Uterus (tissue), 4 donors: ENCODE measurements at places on chromosomes 4 and X. TPM values are rescaled to one million over a fixed set of nuclear protein-coding genes. Genes with fewer than 3 reads are reported as not detected.

GRCh38 chrX:153866302-153867019, 19.5 kb downstream of the L1CAM start:
- H3K36me3 ChIP-seq, result no peaks in the 10 kb centered on the region
- no peaks in the 10 kb centered on the region for H3K4me1 ChIP-seq
- no peak for DNase-seq
- no peaks in the 10 kb centered on the region for H3K27me3 ChIP-seq
- H3K27ac ChIP-seq, result no peak overlapping the region

Gene PCYT1B
- total RNA-seq, result not detected

DNA sequence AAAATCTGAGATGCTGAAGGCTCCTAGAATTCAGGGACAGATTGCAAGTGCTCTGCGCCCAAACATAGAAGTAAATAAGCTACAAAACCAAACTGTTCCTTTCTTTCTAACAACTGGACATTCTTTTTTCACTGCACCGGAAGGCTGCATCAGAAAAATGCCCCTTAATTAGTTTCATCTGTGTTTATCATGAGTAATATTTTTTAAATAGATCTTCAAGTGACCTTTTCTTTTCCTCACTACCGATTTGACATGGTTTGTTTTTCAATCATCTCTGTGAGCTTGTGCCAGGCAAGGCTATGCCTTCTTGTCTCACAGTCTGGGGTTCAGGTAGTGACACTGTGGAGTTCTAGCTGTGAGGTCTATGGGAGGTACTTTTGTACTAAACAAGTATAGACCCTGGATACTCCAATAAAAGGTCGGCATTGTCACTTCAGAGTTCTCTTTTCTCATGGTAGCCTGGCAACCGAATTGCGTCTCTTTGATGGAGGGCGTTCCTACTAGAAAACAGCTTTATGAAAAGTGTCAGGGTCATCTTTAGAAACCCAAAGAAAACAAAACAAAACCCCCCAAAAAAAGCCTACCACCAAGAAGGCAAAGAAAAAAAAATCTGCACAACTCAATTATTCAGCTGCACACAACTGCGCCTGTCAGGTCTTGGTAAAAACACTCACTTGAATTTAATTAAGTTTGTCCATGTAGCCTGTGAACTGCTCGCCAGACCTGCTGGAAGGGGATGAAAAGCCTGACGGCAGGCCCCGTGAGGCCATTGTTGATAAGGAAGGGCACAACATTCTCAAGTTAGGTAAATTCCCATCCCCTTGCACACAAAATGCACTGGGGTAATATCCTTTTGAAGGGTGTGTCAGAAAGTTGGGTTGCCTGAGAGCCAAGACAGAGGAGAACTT, 22.8 kb upstream of the ADAMTS3 start:
- no peaks in the 10 kb centered on the region for H3K27me3 ChIP-seq
- no peaks in the 10 kb centered on the region for H3K36me3 ChIP-seq
- no peak for DNase-seq
- H3K4me1 ChIP-seq, result no peaks in the 10 kb centered on the region
- H3K27ac ChIP-seq, result no peak overlapping the region

DNA sequence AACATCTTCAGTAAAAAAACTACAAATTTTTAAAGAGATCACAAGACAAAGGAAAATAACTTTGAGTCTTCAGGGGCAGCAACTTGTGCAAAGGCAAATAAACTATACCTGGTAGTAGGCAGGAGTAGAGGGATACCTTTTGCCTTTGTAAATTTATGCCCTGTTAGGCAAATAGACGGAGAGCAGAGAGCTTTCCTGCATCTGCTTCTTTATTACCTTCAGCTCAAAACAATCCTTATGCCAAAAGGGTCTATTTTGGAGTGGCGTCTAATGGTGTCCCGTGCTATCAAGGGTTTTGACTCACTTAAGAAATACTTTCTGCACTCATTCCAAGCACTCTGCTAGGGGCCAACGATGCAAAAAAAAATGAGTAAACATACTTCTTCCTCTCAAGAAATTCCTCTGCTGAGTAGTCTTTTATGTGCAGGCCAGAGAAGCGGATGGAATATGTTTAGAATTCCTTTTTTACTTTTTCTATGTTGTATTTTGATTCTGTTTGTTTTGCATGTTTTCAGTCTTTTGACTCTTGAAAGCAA, 131.9 kb downstream of the ANXA5 start:
- DNase-seq, result no peak
- no peaks in the 10 kb centered on the region for H3K36me3 ChIP-seq
- H3K4me3 ChIP-seq, result no peak overlapping the region
- no peaks in the 10 kb centered on the region for H3K27me3 ChIP-seq

GRCh38 chrX:36957425-36958328, 50.5 kb upstream of the FAM47C start:
- no peak overlapping the region for H3K4me3 ChIP-seq
- no peaks in the 10 kb centered on the region for H3K36me3 ChIP-seq
- H3K27ac ChIP-seq, result no peak overlapping the region
- H3K4me1 ChIP-seq, result no peaks in the 10 kb centered on the region

- H3K36me3 ChIP-seq, result no peaks in the 10 kb centered on the region
- no peak for DNase-seq
- H3K27me3 ChIP-seq, result no peaks in the 10 kb centered on the region
- H3K27ac ChIP-seq, result peak overlapping the region; percentile 46
- peaks cover 6% of the 10 kb centered on the region for H3K4me1 ChIP-seq
These were observed 128.2 kb downstream of the C4orf51 start for GRCh38 chr4:145808021-145808650.

Gene CSAG1
- total RNA-seq, result not detected

Gene RASGEF1B
- 25.9 TPM for total RNA-seq

- no peak for DNase-seq
- H3K4me3 ChIP-seq, result no peak overlapping the region
- no peaks in the 10 kb centered on the region for H3K27me3 ChIP-seq
- no peaks in the 10 kb centered on the region for H3K36me3 ChIP-seq
- no peaks in the 10 kb centered on the region for H3K4me1 ChIP-seq
These were observed 340.1 kb upstream of the PPARGC1A start for GRCh38 chr4:24229978-24230377.

GRCh38 chr4:86919561-86920223, 15.1 kb upstream of the AFF1 start:
- H3K27me3 ChIP-seq, result no peaks in the 10 kb centered on the region
- H3K36me3 ChIP-seq, result no peaks in the 10 kb centered on the region
- DNase-seq, result no peak
- no peak overlapping the region for H3K4me3 ChIP-seq
- H3K27ac ChIP-seq, result no peak overlapping the region

Gene WAS
- total RNA-seq, result not detected

Gene VSIG4
- total RNA-seq, result 18.9 TPM

DNA sequence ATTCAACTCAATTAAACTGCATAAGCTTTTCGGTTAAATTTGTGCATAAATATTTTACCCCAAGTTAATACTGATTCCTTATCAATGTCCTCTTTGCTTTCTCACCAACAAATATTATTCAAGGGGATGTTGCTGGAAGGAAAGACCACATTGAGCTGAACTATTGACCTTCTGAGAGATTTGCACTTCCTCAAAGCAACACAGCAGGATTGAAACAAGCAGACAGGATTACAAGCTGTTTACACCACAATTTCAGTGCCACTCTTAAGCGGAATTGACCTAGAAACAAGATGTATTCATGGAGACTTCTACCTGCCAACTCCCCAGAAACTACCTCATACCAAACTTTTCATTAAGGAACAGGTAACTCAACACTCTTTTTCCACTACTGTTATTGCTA, 96.5 kb upstream of the DUSP21 start:
- H3K36me3 ChIP-seq, result no peaks in the 10 kb centered on the region
- H3K27ac ChIP-seq, result no peak overlapping the region
- DNase-seq, result no peak
- no peak overlapping the region for H3K4me3 ChIP-seq
- no peaks in the 10 kb centered on the region for H3K4me1 ChIP-seq
